ENCODE measurements at places on chromosomes 3 and 15. TPM values are rescaled to one million over a fixed set of nuclear protein-coding genes. Genes with fewer than 3 reads are reported as not detected.

The MYD88 gene
- 145 TPM for polyA plus RNA-seq

The SI gene
- not detected for polyA plus RNA-seq

The ELP6 gene
- 27.3 TPM for polyA plus RNA-seq

DNA sequence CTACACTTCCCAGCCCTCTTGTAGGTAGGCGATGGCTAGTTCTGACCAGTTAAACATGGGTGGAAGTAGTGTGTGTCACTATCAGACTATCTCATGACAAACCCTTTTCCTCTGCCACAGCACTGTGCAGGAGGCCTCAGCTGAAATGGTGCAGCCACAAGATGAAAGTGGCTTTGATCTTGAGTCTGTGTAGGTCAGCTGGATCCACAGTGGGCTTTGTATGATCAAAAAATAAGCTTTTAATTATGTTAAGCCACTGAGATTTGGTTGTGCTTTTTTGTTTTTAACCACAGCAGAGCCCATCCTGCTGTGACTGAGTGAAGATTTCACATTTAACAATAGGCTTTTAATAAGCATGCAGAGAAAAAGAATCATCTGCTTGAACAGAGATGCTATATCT lies 19.7 kb downstream of the RCN2 start:
- no peak overlapping the region for H3K27ac ChIP-seq
- H3K36me3 ChIP-seq: peaks cover 12% of the 10 kb centered on the region

DNA sequence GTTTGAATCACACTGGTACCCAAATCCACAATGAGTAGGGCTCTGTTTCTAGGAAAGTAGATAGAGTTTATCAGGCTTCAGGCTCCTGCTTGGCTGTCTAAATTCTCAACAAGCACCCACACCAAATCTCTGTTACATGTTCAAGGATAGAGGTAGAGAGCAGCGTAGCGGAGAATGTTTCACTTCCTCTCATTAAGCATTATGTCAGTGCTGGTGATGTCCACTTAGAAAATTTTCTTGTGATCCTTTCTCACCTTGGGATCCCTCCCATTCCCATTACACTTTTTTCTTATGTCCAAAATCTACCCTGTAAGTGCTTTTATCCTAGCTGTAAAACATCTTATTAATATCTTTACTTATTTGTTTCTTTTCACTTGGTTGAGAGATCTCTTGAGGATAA lies 34.7 kb upstream of the GCSAM start:
- no peaks in the 10 kb centered on the region for H3K4me1 ChIP-seq
- no peaks in the 10 kb centered on the region for H3K27me3 ChIP-seq
- no peak overlapping the region for H3K4me3 ChIP-seq
- H3K36me3 ChIP-seq: no peaks in the 10 kb centered on the region
- DNase-seq: no peak
